ENCODE measurements at places on chromosomes 7 and 10.

DNA sequence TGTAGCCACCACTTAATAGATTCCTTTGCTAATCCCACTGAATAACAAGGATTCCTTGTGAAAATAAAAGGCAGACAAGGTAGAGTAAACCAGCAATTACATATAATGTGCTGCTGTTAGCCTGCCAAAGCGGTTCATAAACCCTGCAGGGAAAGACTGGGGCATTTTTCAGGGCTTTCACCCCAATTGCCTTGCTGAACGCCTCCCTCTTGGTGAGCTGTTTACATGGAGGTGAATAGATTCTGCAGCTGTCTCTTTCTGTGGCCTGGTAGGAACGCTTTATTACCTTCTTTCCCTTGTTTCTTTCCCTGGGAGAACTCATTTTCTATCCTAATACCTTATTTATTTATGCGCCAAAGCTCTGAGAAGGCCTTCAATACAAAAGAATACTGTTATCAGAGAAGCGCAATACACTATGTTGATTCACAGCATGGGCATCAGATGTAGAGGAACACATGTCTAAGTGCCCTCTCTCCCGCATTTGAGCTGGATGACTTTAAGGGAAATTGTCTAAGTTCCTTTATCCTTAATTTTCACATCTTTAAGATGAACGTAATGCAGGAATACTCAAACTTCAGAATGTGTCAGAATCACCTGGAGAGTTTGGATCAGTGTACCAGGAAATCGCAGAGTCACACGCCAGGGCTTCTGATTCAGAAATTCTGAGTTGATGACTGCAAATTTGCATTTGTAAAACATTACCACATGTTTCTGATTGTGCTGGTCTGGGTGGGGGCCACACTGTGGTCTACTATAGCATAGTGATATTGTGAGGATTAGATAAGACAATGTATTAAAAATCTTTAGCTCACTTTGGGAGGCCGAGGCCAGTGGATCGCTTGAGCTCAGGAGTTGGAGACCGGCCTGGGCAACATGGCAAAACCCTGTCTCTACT is 1203.8 kb downstream of the SORCS3 start:
- no peak for DNase-seq

DNA sequence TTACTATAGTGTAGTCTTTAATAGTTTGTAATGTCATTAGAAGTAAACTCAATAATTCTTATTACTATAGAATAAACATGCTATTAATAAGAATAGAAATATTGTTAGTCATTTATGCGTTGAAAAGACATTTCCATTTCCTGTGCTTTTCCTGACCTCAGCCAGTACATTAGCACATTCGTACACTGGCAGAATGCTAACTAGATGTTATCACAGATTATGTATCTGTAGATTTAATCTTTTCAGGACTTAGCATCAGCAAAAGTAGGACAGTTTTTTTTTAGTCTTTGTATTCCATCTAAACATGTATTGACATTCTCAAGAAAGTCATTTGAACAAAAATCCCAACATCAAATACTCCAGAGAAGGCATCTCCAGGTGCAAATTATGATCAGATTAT is 158.5 kb downstream of the EXOC4 start:
- DNase-seq: no peak

- peak; percentile 64 for DNase-seq
Measured at GRCh38 chr10:716821-717220, 27.4 kb upstream of the DIP2C start.

- DNase-seq: no peak
Measured at GRCh38 chr7:5463031-5463430, 39.4 kb upstream of the TNRC18 start.

- DNase-seq: no peak
Measured at GRCh38 chr10:81875467-81876252, 666 bp downstream of the NRG3 start.

GRCh38 chr10:6918305-6918704 is 338.2 kb upstream of the PRKCQ start:
- DNase-seq: peak; percentile 92

GRCh38 chr7:101177644-101178043 is 2.4 kb downstream of the NAT16 start:
- no peak for DNase-seq

DNA sequence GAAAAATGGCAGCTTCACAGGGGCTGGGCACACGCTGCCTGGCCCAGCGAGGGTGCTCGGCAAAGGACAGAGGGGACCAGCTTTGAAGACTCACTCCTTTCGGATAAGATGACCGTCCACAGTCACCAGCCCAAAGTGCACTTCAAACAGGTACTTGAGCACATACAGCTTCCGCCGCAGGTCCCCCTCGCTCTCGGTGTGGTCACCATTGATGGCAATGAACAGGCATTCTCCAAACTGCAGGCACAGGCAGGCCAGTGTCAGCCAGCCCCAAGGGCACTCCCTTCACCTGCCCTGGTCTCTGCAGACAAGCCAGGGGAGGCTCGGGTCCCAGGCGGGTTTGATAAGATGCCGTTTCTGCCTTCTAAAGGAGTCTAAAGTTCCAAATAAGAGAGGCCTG is 11.6 kb downstream of the HPS1 start:
- DNase-seq: no peak

DNA sequence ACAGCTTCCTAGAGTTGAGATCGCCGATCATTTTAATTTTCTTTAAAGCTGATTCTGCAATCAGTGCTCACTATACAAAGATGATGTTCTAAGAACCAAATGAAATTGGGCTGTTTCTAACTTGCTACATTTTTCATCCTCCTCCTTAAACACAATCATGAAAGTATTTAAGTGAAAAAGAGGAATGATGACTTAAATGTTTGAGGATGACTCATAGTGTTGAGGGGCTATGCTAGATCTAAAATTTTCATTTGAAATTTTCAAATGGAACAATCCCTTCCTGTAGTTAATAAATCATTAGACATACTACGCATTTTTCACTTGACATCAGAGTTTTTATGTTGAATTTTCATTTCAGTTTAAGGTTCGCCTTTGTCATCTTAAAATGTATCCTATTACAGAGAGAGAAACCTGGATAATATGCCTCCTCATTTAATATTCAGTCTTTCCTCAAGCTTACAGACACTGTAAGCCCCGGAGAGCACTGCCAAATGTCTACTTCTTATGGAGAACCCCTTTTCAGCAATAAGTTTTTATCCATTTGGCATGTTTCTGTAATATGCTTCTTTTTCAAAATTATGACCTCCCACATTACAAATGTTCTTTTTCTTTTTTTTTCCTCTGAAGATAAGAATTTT is 499.6 kb downstream of the MAGI2 start:
- DNase-seq: no peak

DNA sequence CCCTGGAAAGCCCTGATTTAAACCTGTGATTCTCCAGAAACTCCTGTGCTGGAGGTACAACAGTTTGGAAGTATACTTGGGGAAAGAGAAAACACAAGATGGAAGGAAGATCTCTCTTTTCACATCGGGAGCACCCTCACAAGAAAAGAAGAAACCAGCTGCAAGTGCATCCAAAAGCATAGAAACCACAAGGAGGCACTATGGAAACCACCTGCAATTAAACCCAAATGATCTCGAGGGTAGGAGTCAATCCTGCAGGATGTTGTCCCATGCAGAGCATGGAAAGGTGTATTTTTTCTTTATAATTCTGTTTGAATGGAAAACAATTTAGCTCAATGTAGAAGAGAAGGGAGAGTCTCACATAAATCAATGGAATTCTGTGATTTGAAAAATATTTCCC is 210.5 kb downstream of the TWIST1 start:
- no peak for DNase-seq

GRCh38 chr10:129927351-129928120 is 36.5 kb downstream of the EBF3 start:
- DNase-seq: no peak
